ENCODE measurements at places on chromosomes 4 and X. TPM values are rescaled to one million over a fixed set of nuclear protein-coding genes. Genes with fewer than 3 reads are reported as not detected.

MAGEA10 gene
- not detected for total RNA-seq

WDR45 gene
- total RNA-seq = 64.3 TPM

AIFM1 gene
- 23.5 TPM for total RNA-seq

STEEP1 gene
- 15.6 TPM for total RNA-seq

GAGE13 gene
- not detected for total RNA-seq

SHROOM2 gene
- 18.3 TPM for total RNA-seq

MAOB gene
- total RNA-seq = not detected

MAGEA12 gene
- total RNA-seq = not detected

NSG1 gene
- total RNA-seq = 0.27 TPM

TMSB15C gene
- 3.4 TPM for total RNA-seq

USP26 gene
- total RNA-seq = not detected

ARHGAP36 gene
- total RNA-seq = not detected

XAGE1A gene
- not detected for total RNA-seq

BCORL1 gene
- total RNA-seq = 1.5 TPM

AFF2 gene
- total RNA-seq = 3.2 TPM

XK gene
- 0.88 TPM for total RNA-seq

TRMT2B gene
- total RNA-seq = 13.3 TPM

AKAP14 gene
- total RNA-seq = not detected

TAF7L gene
- not detected for total RNA-seq

TLR3 gene
- total RNA-seq = 2.8 TPM

ZRSR2 gene
- total RNA-seq = 4.5 TPM

IL2 gene
- total RNA-seq = not detected

F11 gene
- not detected for total RNA-seq

All from myocyte (in vitro differentiated cells).